ENCODE measurements at places on chromosomes 6 and 20. TPM values are rescaled to one million over a fixed set of nuclear protein-coding genes. Genes with fewer than 3 reads are reported as not detected.

- DNase-seq, result no peak
- no peak overlapping the region for H3K4me3 ChIP-seq
- no peaks in the 10 kb centered on the region for H3K27me3 ChIP-seq
Measured at GRCh38 chr6:135627092-135627715, 129.7 kb upstream of the AHI1 start.

DNA sequence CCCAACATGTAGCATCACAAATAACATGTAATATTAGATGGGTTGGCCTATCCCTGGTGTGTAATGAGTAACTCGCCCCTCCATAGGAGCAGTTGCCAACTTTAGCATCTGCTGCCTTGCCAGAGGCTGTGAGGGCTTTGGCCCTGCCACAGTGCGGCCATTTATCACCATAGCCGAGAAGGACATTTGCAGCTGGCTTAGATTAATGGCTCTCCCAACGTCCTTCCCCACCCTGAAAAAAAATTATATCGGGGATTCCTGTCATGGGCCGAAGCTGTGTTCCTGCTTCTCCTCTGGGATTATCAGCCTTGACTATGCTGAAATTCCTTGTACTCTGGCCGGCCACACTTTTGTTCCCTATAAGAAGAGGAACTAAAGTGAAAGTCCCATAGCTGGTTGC, 7.6 kb upstream of the ADIG start:
- peaks cover 34% of the 10 kb centered on the region for H3K36me3 ChIP-seq
- no peaks in the 10 kb centered on the region for H3K4me1 ChIP-seq
- H3K27me3 ChIP-seq, result no peaks in the 10 kb centered on the region
- no peak for DNase-seq
- no peak overlapping the region for H3K4me3 ChIP-seq

- no peaks in the 10 kb centered on the region for H3K27me3 ChIP-seq
- no peaks in the 10 kb centered on the region for H3K4me1 ChIP-seq
- no peak overlapping the region for H3K27ac ChIP-seq
- DNase-seq, result no peak
Measured at GRCh38 chr6:73367761-73368355, 1.8 kb downstream of the OOEP start.

GRCh38 chr6:170423030-170423429, 116.5 kb downstream of the FAM120B start:
- no peak for DNase-seq
- H3K4me3 ChIP-seq, result no peak overlapping the region
- no peak overlapping the region for H3K27ac ChIP-seq
- no peaks in the 10 kb centered on the region for H3K36me3 ChIP-seq
- H3K4me1 ChIP-seq, result no peaks in the 10 kb centered on the region
- no peaks in the 10 kb centered on the region for H3K27me3 ChIP-seq

GRCh38 chr6:12844284-12845223, 128.0 kb downstream of the PHACTR1 start:
- H3K4me3 ChIP-seq, result no peak overlapping the region
- H3K36me3 ChIP-seq, result no peaks in the 10 kb centered on the region
- H3K27ac ChIP-seq, result no peak overlapping the region
- no peaks in the 10 kb centered on the region for H3K27me3 ChIP-seq
- DNase-seq, result peak; percentile 10
- no peaks in the 10 kb centered on the region for H3K4me1 ChIP-seq

- no peak for DNase-seq
- H3K4me1 ChIP-seq, result no peaks in the 10 kb centered on the region
- H3K27me3 ChIP-seq, result no peaks in the 10 kb centered on the region
- H3K36me3 ChIP-seq, result no peaks in the 10 kb centered on the region
Measured at GRCh38 chr6:47853766-47854165, 71.9 kb downstream of the OPN5 start.

DNA sequence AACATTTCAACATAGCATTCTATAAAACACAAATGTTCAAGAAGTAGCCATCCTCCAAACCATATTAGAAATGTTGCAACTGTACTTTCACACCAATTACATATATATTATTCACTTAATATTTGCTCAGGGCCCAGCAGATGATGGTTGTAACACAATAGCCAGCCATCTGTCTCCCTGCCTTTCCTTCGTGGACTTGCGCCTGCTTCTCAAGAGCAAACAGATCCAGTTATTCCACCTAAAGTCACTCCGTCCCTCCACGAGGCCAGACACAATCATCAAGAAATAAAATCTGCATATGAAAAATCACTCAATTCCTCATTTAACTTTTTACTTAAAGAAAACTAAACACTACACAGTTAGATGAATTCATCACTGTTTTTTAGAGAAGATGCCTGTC, 160.4 kb downstream of the RALGAPA2 start:
- no peak overlapping the region for H3K27ac ChIP-seq
- H3K4me1 ChIP-seq, result peaks cover 5% of the 10 kb centered on the region
- no peaks in the 10 kb centered on the region for H3K27me3 ChIP-seq
- H3K36me3 ChIP-seq, result no peaks in the 10 kb centered on the region

DNA sequence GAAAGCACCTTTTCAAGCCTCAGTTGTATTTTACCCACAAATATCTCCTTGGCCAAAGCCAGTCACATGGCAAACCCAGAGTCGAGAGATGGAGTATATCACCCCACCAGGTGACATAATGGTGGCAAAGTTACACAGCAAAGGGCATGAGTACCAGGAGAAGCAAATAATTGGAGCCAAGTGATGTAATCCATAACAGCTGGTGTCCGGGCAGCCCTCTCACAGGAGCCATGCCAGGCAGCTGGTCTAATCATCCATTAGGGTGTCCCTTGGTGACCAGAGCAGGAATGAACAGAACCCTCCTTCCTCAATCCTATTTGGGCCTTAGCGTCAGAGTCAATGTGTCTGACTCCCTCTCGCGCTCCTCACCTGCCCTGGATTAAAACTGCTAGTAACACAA, 272.1 kb downstream of the LRFN2 start:
- no peaks in the 10 kb centered on the region for H3K36me3 ChIP-seq
- DNase-seq, result no peak
- no peaks in the 10 kb centered on the region for H3K4me1 ChIP-seq

- no peaks in the 10 kb centered on the region for H3K4me1 ChIP-seq
- no peak overlapping the region for H3K27ac ChIP-seq
- H3K4me3 ChIP-seq, result no peak overlapping the region
- H3K27me3 ChIP-seq, result no peaks in the 10 kb centered on the region
Measured at GRCh38 chr6:129006724-129007514, 124.0 kb downstream of the LAMA2 start.

- H3K4me1 ChIP-seq, result no peaks in the 10 kb centered on the region
- no peak overlapping the region for H3K4me3 ChIP-seq
- H3K27ac ChIP-seq, result no peak overlapping the region
- H3K36me3 ChIP-seq, result no peaks in the 10 kb centered on the region
- H3K27me3 ChIP-seq, result no peaks in the 10 kb centered on the region
Measured at GRCh38 chr6:52227495-52227894, 16.8 kb downstream of the IL17F start.

GRCh38 chr6:5946181-5946580, 60.5 kb downstream of the NRN1 start:
- no peaks in the 10 kb centered on the region for H3K27me3 ChIP-seq
- H3K36me3 ChIP-seq, result no peaks in the 10 kb centered on the region
- no peak for DNase-seq
- no peak overlapping the region for H3K27ac ChIP-seq
- H3K4me3 ChIP-seq, result no peak overlapping the region

GRCh38 chr20:3221398-3222226, 12.3 kb downstream of the ITPA start:
- no peak overlapping the region for H3K4me3 ChIP-seq
- H3K27ac ChIP-seq, result no peak overlapping the region
- DNase-seq, result no peak
- no peaks in the 10 kb centered on the region for H3K27me3 ChIP-seq
- no peaks in the 10 kb centered on the region for H3K4me1 ChIP-seq
- peaks cover 6% of the 10 kb centered on the region for H3K36me3 ChIP-seq

DNA sequence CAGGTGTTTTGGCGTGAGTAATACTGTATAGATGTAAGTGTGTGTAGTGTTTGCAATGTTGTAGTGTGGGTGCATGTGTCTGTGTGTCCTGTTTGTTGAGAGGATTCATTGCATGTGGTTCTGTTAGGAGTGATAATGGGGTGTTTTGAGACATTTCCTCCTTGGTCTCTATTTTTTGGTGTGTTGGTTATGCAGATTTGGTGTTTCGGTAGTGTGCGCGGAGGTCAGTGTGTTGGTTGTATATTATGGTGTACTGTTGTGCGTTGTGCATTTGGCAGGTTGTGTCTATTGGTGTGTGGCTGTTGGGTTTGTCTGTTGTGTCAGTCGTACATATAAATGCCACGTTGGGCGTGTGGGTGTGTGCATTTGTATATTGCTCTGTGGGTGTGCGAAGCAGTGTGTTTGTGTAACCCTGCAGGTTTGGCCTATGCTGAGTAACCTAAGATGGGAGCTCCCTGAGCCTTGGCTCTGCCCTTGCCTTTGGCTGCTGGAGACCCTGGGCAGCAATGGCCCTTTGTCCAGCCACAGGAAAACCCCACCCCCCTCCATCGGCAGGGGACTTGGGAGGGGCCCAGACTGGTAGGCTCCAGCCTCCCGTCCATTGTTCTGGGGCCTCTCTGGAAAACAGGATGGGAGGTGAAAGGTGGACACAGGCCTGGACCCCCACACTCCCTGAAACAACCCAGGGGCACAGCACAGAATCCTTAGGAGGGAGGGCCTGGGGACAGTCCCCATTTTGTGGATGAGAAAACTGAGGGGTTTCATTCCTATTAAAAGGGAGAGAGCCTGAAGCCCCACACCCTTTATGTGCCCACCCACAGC, 10.3 kb upstream of the ID1 start:
- DNase-seq, result no peak
- peaks cover 26% of the 10 kb centered on the region for H3K4me1 ChIP-seq
- H3K27ac ChIP-seq, result peak overlapping the region; percentile 35
- H3K36me3 ChIP-seq, result no peaks in the 10 kb centered on the region
- H3K4me3 ChIP-seq, result no peak overlapping the region
- H3K27me3 ChIP-seq, result no peaks in the 10 kb centered on the region

DNA sequence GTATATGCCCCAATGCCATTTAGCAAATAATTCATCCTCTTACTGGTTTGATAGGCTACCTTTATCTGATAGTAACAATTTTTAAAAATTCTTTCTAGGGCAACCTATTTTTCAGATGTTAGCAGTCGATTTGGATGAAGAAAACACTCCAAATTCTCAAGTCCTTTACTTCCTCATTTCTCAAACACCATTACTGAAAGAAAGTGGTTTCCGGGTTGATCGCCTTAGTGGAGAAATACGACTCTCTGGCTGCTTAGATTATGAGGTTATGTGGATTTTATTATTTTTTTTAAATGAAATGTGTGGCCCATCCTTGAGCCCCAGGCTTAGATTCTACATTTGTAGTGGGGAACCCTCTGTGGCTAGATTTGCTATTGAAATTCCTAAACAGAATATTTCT, 26.3 kb downstream of the CDH26 start:
- no peak overlapping the region for H3K27ac ChIP-seq
- H3K4me1 ChIP-seq, result peaks cover 4% of the 10 kb centered on the region
- no peak overlapping the region for H3K4me3 ChIP-seq
- DNase-seq, result no peak
- no peaks in the 10 kb centered on the region for H3K27me3 ChIP-seq

- H3K4me1 ChIP-seq, result no peaks in the 10 kb centered on the region
- no peaks in the 10 kb centered on the region for H3K27me3 ChIP-seq
- H3K27ac ChIP-seq, result no peak overlapping the region
- no peaks in the 10 kb centered on the region for H3K36me3 ChIP-seq
Measured at GRCh38 chr20:53376021-53376420, 217.6 kb downstream of the ZNF217 start.

OR2B6 gene
- total RNA-seq, result not detected

E2F1 gene
- 2.3 TPM for total RNA-seq

KCNS1 gene
- 2.3 TPM for total RNA-seq

RNF39 gene
- total RNA-seq, result not detected

LY6G5C gene
- 2.9 TPM for total RNA-seq

Data from astrocyte (in vitro differentiated cells and primary cell).